Esophagus muscularis mucosa (tissue), 4 donors: ENCODE measurements at places on chromosomes 2 and 18. TPM values are rescaled to one million over a fixed set of nuclear protein-coding genes. Genes with fewer than 3 reads are reported as not detected.
A peak's percentile ranks its signal among the peaks of the same experiment; 100 is the strongest.

GRCh38 chr2:22756276-22757043 lies 628.5 kb upstream of the KLHL29 start:
- no peaks in the 10 kb centered on the region for H3K27me3 ChIP-seq
- H3K4me3 ChIP-seq, result no peak overlapping the region
- DNase-seq, result no peak
- H3K27ac ChIP-seq, result no peak overlapping the region

KYNU gene
- 4.5 TPM for total RNA-seq

DNA sequence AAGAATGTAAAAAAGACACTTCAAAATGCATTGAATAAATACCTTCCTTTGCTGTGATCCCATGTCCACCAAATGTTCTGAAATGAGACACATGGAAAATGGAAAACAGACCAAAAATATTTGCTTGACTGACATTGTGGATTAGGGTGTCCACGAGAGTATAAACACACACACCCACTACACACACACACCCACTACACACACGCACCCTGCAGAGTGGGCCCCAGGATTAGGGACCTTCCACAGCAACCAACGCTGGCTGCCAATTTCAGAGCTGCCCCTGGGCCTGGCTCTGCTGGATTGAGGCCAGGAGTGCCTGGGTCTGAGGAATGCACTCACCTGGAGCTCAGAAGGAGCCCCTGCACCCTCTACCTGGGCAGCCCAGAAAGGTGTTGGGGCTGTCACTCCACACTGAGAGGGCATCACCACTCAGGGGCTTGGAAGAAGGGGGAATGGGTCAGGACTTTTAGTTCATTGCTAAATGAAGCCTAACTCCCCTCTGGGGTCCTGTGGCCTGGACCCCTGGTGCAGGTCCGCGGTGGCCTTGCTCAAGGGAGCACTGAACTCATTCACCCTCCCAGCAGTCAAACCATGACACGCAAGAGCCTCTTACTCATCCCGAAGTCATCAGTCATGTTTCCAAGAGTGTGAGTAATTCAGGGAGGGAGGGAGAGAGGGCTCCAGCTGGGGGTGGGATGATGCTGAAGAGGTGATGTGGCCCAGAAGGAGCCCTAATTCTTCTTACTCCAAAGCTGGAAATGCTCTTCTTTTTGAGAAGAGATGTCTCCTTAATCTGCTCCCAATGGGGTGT lies 50.2 kb upstream of the PLB1 start:
- H3K4me3 ChIP-seq, result no peak overlapping the region
- H3K36me3 ChIP-seq, result no peaks in the 10 kb centered on the region
- H3K27me3 ChIP-seq, result no peaks in the 10 kb centered on the region
- H3K27ac ChIP-seq, result no peak overlapping the region

DNA sequence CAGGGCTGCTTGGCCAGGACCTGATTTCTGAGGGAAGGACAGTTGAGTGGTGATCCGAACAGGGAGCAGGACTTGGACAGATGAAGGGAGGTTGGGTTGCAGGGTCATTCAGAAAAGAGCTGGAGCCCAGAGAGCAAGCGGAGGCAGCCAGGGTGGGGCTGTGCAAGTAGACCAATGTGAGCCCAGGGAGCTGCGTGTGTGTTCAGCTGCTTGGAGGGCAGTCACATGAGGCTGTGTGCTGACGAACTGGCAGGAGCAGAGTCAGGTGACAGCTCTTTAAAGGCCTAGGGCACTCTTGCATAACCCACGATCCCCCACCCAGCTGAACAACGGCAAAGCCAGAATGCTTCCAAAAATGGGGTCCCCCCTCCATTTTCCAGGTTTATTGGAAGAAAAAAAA lies 4.6 kb upstream of the MLPH start:
- H3K4me3 ChIP-seq, result no peak overlapping the region
- no peak for DNase-seq
- H3K4me1 ChIP-seq, result peaks cover 48% of the 10 kb centered on the region
- H3K27me3 ChIP-seq, result peaks cover 9% of the 10 kb centered on the region
- H3K27ac ChIP-seq, result peak overlapping the region; percentile 16
- no peaks in the 10 kb centered on the region for H3K36me3 ChIP-seq

DCDC2C gene
- 0.83 TPM for total RNA-seq

FAM110C gene
- total RNA-seq, result 3.7 TPM

GRCh38 chr2:197261808-197262226 lies 48.8 kb downstream of the ANKRD44 start:
- peak overlapping the region; percentile 22 for H3K4me3 ChIP-seq
- H3K4me1 ChIP-seq, result peaks cover 54% of the 10 kb centered on the region
- peak overlapping the region; percentile 51 for H3K27ac ChIP-seq
- peak; percentile 45 for DNase-seq
- no peaks in the 10 kb centered on the region for H3K27me3 ChIP-seq
- H3K36me3 ChIP-seq, result no peaks in the 10 kb centered on the region

DNA sequence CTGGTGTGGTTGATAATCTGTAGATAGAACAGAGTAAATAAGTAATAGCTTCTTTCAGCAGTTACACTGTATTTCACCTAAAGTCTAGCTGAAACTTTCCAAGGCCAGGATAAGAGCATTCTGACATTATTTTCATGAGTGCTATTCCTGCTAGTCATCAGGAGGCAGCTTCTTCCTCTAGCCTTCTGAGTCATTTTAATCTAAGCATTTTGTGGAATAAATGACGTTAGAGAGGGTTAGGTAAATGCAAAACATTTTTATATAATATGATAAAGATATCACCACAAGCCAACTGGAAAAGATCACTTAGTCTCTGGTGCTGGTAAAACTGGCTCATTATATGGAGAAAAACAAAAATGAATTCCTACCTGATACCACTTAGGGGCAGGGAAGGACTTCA lies 138.5 kb downstream of the MEP1B start:
- H3K27me3 ChIP-seq, result no peaks in the 10 kb centered on the region
- no peak overlapping the region for H3K27ac ChIP-seq
- no peaks in the 10 kb centered on the region for H3K36me3 ChIP-seq
- DNase-seq, result no peak

GLI2 gene
- 7.1 TPM for total RNA-seq

DNA sequence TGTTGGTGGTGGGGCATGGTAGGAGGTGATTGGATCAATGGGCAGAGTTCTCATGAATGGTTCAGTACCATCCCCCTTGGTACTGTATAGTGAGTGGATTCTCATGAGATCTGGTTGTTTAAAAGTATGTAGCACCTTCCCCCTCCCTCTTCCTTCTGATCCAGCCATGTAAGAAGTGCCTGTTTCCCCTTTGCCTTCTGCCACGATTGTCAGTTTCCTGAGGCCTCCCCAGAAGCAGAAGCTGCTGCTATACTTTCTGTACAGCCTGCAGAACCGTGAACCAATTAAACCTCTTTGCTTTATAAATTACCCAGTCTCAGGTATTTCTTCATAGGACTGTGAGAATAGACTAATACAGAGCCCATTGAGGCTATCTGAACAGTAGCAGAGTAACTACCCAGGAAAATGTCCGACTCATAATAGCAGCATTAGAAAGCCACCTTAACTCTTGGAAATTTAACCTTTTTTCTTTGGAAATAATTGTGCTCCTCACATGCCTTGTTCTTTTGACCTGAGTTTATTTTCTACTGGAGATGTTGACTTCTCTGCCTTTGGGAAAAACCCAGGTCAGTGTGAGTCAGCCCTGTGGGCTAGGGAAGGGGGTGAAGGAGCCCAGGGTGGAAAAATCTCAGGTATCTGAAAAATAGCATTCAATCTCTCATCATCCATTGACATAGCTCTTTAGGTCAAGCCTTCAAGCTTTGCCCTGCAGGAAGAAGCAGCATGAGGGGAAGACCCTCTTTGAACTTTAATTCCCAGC lies 18.1 kb downstream of the CYP1B1 start:
- H3K27me3 ChIP-seq, result no peaks in the 10 kb centered on the region
- H3K36me3 ChIP-seq, result no peaks in the 10 kb centered on the region
- no peak overlapping the region for H3K4me3 ChIP-seq
- no peak for DNase-seq
- no peak overlapping the region for H3K27ac ChIP-seq
- H3K4me1 ChIP-seq, result no peaks in the 10 kb centered on the region

BOK gene
- total RNA-seq, result 61.5 TPM

KCNG3 gene
- not detected for total RNA-seq

GRCh38 chr2:28438532-28439063 lies 45.9 kb downstream of the FOSL2 start:
- no peaks in the 10 kb centered on the region for H3K36me3 ChIP-seq
- no peaks in the 10 kb centered on the region for H3K4me1 ChIP-seq
- DNase-seq, result no peak
- H3K27ac ChIP-seq, result no peak overlapping the region

DNA sequence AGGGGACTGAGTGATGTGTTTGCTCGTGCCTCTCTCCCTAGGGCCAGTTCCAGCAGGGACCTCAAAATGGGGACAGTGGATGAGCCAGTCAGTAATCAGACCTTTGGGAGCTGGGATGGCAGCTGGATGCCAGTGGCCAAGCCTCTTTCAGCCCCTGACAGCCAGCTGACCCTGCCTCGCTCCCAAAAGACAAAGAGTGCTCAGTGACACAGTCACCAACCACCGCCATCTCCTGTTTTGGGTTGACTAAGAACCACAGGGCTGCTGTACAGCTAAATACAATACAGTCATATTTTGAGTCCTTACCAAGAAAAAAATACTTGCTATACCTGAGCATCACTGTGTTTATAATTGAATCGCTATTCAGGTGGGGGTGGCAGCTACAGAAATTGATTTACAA lies 75.7 kb downstream of the POU3F3 start:
- no peaks in the 10 kb centered on the region for H3K36me3 ChIP-seq
- no peaks in the 10 kb centered on the region for H3K27me3 ChIP-seq
- H3K4me1 ChIP-seq, result no peaks in the 10 kb centered on the region
- no peak overlapping the region for H3K4me3 ChIP-seq
- DNase-seq, result peak; percentile 55
- no peak overlapping the region for H3K27ac ChIP-seq

ZBTB7C gene
- total RNA-seq, result 7.3 TPM

GRCh38 chr2:196294516-196294909 lies 123.1 kb upstream of the STK17B start:
- H3K27ac ChIP-seq, result no peak overlapping the region
- H3K4me3 ChIP-seq, result no peak overlapping the region
- no peaks in the 10 kb centered on the region for H3K4me1 ChIP-seq

FSIP2 gene
- total RNA-seq, result 0.50 TPM

GAL3ST2 gene
- not detected for total RNA-seq

- no peaks in the 10 kb centered on the region for H3K36me3 ChIP-seq
- H3K4me1 ChIP-seq, result no peaks in the 10 kb centered on the region
- no peak overlapping the region for H3K4me3 ChIP-seq
- H3K27ac ChIP-seq, result no peak overlapping the region
- no peaks in the 10 kb centered on the region for H3K27me3 ChIP-seq
Measured at GRCh38 chr2:151844211-151844896, 16.1 kb upstream of the ARL5A start.

SOX11 gene
- total RNA-seq, result 0.97 TPM

EFR3B gene
- 0.65 TPM for total RNA-seq

- peak; percentile 79 for DNase-seq
- no peak overlapping the region for H3K27ac ChIP-seq
- peaks cover 20% of the 10 kb centered on the region for H3K4me1 ChIP-seq
- H3K36me3 ChIP-seq, result no peaks in the 10 kb centered on the region
- H3K4me3 ChIP-seq, result no peak overlapping the region
Measured at GRCh38 chr2:136246086-136246669, 128.2 kb upstream of the CXCR4 start.

GRCh38 chr18:53165770-53166169 lies 825.8 kb downstream of the DCC start:
- DNase-seq, result no peak
- H3K4me3 ChIP-seq, result no peak overlapping the region
- H3K36me3 ChIP-seq, result no peaks in the 10 kb centered on the region
- no peaks in the 10 kb centered on the region for H3K4me1 ChIP-seq
- H3K27me3 ChIP-seq, result no peaks in the 10 kb centered on the region

GRCh38 chr2:131085646-131086045 lies 7.6 kb downstream of the FAM168B start:
- peaks cover 24% of the 10 kb centered on the region for H3K36me3 ChIP-seq
- no peaks in the 10 kb centered on the region for H3K27me3 ChIP-seq
- peaks cover 29% of the 10 kb centered on the region for H3K4me1 ChIP-seq
- H3K27ac ChIP-seq, result no peak overlapping the region
- no peak for DNase-seq
